ENCODE measurements at places on chromosomes 6 and 20. TPM values are rescaled to one million over a fixed set of nuclear protein-coding genes. Genes with fewer than 3 reads are reported as not detected.

- DNase-seq = no peak
- H3K27me3 ChIP-seq = no peaks in the 10 kb centered on the region
- peak overlapping the region; percentile 64 for H3K27ac ChIP-seq
- peaks cover 51% of the 10 kb centered on the region for H3K4me1 ChIP-seq
- no peak overlapping the region for H3K4me3 ChIP-seq
- H3K36me3 ChIP-seq = peaks cover 90% of the 10 kb centered on the region
Measured at GRCh38 chr20:17952692-17953684, 15.6 kb downstream of the SNX5 start.

DNA sequence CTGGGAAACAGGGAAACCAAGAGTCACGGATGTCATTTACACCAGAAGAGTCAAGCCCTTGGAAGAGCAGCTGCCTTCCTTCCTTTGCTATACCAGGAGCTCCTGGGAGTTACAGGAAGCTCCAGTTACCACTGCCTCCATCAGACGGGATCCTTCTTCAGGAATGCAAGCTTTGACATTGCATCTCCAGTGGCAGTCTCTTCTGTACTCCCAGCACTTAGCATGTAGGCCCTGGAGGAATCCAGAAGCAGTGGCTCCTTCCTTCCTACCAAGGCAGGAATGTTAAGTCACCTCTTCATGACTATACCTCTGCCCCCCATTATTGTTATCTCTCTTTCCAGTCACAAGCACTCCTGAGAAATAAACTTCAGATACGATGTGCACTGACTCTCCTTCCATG, 836.0 kb downstream of the MAFB start:
- H3K4me1 ChIP-seq = no peaks in the 10 kb centered on the region
- no peaks in the 10 kb centered on the region for H3K27me3 ChIP-seq
- no peak overlapping the region for H3K4me3 ChIP-seq
- no peaks in the 10 kb centered on the region for H3K36me3 ChIP-seq

- no peak overlapping the region for H3K4me3 ChIP-seq
- H3K4me1 ChIP-seq = no peaks in the 10 kb centered on the region
- no peak overlapping the region for H3K27ac ChIP-seq
- no peak for DNase-seq
- no peaks in the 10 kb centered on the region for H3K36me3 ChIP-seq
- H3K27me3 ChIP-seq = no peaks in the 10 kb centered on the region
Measured at GRCh38 chr6:93219447-93219846, 199.9 kb downstream of the EPHA7 start.

DNA sequence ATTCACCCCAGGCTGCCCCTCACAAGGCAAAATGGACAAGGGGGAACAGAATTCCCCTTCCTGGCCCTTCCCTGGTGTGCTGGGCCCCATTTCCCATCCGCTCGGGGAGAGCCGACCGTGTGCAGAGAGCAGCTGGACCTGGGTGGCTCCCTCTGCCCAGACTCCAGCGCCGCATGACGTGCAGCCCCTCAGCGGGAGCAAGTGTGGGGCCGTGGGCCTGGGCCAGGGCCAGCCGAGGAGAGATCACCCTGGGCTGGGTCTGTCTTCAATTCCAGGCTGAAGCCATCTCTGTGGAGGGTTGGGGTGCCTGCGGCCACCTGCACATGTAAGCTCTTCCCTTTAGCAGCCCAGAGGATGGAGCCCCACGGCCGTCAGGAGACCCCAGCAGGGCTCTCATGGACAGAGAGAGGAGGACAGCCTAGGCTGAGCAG, 241.8 kb downstream of the TTLL2 start:
- no peaks in the 10 kb centered on the region for H3K36me3 ChIP-seq
- no peak overlapping the region for H3K27ac ChIP-seq
- H3K4me3 ChIP-seq = no peak overlapping the region
- DNase-seq = no peak
- H3K27me3 ChIP-seq = no peaks in the 10 kb centered on the region

TXLNB gene
- 0.23 TPM for total RNA-seq

- H3K36me3 ChIP-seq = peaks cover 1% of the 10 kb centered on the region
- H3K4me1 ChIP-seq = peaks cover 6% of the 10 kb centered on the region
- peaks cover 42% of the 10 kb centered on the region for H3K27me3 ChIP-seq
- peak; percentile 28 for DNase-seq
- no peak overlapping the region for H3K27ac ChIP-seq
- H3K4me3 ChIP-seq = no peak overlapping the region
Measured at GRCh38 chr6:29521006-29521680, 33.4 kb upstream of the MAS1L start.

- H3K27ac ChIP-seq = peak overlapping the region; percentile 75
- peaks cover 57% of the 10 kb centered on the region for H3K4me1 ChIP-seq
- H3K4me3 ChIP-seq = no peak overlapping the region
- peaks cover 10% of the 10 kb centered on the region for H3K36me3 ChIP-seq
Measured at GRCh38 chr6:105886814-105887544, 199.2 kb upstream of the PRDM1 start.

DNA sequence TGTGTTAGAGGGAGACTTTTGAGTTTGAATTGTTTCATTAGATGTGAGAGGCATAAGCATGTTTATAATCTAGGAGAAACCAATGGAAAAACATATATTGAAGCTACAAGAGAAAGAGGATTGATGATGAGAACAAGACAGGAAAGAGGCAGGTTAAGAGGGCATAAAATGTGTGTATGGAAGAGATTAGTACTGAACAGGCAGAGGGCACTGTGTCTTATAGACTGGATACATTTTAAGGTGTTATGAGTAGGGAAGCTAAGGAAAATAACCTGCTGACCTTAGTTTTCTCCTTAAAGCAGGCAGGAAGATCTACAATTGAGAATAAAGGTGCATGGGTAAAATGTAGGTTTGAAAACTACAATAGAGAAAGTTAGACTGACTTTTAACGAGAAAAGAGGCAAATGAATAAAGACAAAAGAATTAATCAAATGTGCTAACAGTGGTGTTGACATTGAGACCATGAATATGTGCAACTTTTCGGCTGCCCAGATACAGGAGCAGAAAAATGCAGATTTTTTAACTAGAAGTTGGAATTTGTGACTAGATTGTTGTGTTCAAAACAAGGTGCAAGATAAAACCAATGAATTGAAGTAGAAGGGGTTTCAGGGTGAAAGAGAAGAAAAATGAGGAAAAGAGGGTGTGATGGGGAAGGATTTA, 846.3 kb downstream of the HACE1 start:
- H3K4me1 ChIP-seq = no peaks in the 10 kb centered on the region
- DNase-seq = no peak
- H3K27ac ChIP-seq = no peak overlapping the region
- no peak overlapping the region for H3K4me3 ChIP-seq
- no peaks in the 10 kb centered on the region for H3K27me3 ChIP-seq
- H3K36me3 ChIP-seq = no peaks in the 10 kb centered on the region

CALHM6 gene
- 3.8 TPM for total RNA-seq
